ENCODE measurements at places on chromosomes 11 and 22. TPM values are rescaled to one million over a fixed set of nuclear protein-coding genes. Genes with fewer than 3 reads are reported as not detected.

The TEX54 gene
- not detected for total RNA-seq

The OTOG gene
- total RNA-seq = not detected

The NDUFC2 gene
- total RNA-seq = 40.8 TPM

The MRPL16 gene
- total RNA-seq = 25.7 TPM

The OR6A2 gene
- total RNA-seq = not detected

The POU2AF2 gene
- total RNA-seq = not detected

The UBE4A gene
- total RNA-seq = 44.9 TPM

The SMIM35 gene
- 0.32 TPM for total RNA-seq

The OR52E5 gene
- total RNA-seq = not detected

The PAX6 gene
- total RNA-seq = not detected

The GRK3 gene
- 3.6 TPM for total RNA-seq
